WTC11 (cell line): ENCODE measurements at places on chromosomes 7 and 10.

DNA sequence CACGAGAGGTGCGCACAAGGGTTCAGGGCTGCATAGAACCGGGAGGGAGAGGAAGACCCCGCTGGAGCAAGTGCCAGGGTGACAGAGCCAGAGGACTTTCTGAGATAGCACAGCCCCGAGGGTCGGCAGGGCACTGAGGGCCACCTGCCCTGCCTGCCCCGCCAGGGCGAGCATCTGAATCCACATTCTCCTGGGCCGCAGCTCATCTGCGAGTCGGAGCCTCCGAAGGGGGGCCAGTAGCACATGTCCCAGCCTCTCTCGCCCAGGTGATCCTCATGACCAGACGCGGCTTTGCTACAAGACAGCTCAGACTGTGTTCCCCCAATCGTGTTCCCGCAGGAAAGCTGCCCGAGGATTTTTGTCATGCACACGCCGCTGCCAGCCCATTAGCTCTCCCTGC, 71.2 kb downstream of the ADARB2 start:
- no peak for DNase-seq

DNA sequence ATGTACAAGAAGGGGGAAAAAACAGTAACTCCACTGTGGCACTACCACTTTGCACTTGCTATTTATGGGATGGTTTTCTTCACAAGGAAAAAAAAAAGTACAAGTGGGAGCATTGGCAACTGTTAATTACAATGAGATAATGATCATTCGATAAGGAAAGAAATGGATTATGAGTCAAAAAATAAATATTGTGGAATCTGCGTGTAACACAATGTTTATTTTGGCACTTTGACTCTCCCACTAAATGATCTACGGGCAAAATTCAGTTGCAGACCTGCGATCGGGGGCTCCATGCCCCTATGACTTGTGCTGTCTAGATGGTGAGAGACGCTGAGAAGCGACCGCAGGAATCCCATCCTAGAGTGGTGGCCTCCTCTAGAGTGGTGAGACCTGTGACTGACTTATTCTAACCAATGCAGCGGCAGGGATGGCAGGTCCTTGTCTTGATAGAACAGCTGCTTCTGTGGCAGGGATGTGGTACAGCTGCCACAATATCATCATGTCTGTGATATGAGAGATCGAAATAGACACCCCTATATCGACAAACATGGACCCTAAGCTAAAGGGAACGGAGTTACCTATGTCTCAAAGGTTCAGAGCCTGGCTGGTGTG, 345.0 kb upstream of the KLF6 start:
- DNase-seq, result no peak

DNA sequence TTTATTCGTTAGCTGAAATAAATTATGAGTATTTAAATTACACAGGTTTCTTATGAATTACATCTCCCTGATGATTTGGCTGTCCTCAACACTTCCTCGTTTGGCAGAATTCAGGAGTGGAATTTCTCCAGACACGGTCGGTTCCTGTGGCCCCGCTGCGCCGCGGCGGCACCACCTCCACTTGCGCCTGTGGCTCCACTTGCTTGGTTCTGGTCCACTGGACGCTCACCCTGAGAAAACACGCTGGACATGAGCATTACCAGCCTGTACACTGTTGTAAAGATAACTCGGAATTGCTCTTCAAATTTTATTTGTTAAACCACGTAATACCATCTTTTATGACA, 85.3 kb downstream of the ZNF33B start:
- DNase-seq, result no peak

DNA sequence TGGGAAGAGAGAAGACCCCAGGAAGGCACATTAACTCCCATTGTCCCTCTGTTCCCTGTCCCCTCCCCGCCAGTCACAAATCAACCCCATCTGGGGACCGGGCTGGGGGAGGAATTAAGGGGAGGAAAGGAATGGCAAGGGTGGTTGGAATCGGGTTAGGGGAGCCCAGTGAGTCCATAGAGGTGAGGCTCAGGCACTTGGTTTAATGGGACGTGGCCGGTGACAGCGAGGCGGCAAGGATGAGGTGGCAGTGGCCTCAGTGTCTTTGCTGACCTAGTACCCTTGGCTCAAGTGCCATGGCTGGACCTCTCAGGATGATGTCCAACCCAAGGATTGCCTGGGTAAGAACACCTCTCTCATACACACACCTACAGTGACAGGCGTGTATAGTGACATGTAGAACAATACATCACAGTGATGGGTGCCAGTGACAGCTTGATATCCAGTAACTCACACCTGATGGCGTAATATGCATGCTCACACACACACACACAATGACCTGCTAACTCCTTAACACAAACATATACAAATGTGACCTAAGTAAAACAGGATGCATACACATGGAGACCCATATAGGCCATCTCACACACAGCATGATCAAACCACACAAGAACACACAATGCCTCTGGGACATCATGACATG, 12.3 kb downstream of the KCNIP2 start:
- no peak for DNase-seq

- DNase-seq, result no peak
Observed at GRCh38 chr7:142438923-142439515, 181.2 kb upstream of the PRSS58 start.

- no peak for DNase-seq
Observed at GRCh38 chr10:110494532-110494931, 3.2 kb upstream of the DUSP5 start.

DNA sequence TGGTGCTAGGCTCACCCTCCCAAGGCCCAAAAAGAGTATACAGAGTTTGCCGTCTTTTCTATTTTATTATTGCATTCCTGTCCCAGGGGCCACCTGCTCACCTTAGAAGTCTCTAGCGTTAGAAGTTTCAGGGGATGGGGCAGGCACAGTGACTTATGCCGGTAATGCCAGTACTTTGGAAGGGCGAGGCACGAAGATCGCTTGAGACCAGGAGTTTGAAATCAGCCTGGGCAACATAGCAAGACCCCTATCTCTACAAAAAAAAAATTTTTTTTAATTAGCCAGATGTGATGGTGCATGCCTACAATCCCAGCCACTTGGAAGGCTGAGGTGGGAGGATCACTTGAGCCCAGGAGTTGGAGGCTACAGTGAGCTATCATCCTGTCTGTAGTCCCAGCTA, 30.3 kb upstream of the HSPB1 start:
- DNase-seq, result no peak

GRCh38 chr7:10803720-10804119, 170.0 kb upstream of the PHF14 start:
- DNase-seq, result no peak

DNA sequence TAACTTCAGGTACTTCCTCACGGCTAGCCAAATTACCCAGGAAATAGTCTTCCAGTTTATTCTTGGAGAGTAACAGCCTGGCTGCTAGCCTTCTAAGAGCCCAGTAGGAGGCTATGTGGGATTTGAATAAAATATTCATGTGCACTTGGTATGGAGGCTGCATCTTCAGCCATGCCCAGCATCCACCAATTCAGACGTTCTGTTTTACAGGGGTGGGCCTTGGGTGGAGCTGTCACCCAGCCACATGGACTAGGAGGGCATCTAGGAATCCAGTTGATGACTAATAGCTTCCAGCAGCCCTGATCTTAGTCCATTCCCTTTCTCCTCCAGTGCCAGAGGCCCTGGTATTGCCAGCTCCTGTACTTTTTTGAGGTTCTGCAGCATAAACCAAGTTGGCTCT, 66.3 kb upstream of the ZRANB1 start:
- DNase-seq, result no peak

- DNase-seq, result peak; percentile 28
Observed at GRCh38 chr7:105932835-105933477, 30.1 kb upstream of the CDHR3 start.
